ENCODE measurements at places on chromosomes 16 and 17.

- no peak for DNase-seq
- peaks cover 12% of the 10 kb centered on the region for H3K4me1 ChIP-seq
- no peaks in the 10 kb centered on the region for H3K27me3 ChIP-seq
- peaks cover 59% of the 10 kb centered on the region for H3K36me3 ChIP-seq
- no peak overlapping the region for H3K27ac ChIP-seq
- no peak overlapping the region for H3K4me3 ChIP-seq
These were observed 6.3 kb downstream of the E4F1 start for GRCh38 chr16:2229632-2230250.

DNA sequence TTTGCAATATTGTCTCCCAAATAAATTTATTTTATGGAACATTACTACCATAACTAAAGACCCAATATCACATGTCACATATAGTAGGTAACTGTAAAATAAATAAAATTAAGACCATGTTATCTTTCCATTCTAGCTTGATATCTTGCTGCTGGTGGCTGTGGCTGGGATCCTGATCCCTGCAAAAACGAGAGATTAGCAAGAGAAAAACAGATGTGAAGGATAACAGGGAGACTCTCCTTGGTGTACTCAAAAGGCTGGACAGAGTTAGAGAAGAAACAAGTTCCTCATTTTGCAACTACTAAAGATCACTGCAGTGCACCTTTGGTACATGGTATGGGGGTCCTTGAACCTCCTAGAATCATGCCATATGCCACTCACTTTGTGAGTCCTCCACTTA lies 49.7 kb downstream of the ARHGAP27 start:
- no peak for DNase-seq
- H3K36me3 ChIP-seq, result no peaks in the 10 kb centered on the region
- no peaks in the 10 kb centered on the region for H3K27me3 ChIP-seq
- H3K4me3 ChIP-seq, result no peak overlapping the region
- no peak overlapping the region for H3K27ac ChIP-seq

DNA sequence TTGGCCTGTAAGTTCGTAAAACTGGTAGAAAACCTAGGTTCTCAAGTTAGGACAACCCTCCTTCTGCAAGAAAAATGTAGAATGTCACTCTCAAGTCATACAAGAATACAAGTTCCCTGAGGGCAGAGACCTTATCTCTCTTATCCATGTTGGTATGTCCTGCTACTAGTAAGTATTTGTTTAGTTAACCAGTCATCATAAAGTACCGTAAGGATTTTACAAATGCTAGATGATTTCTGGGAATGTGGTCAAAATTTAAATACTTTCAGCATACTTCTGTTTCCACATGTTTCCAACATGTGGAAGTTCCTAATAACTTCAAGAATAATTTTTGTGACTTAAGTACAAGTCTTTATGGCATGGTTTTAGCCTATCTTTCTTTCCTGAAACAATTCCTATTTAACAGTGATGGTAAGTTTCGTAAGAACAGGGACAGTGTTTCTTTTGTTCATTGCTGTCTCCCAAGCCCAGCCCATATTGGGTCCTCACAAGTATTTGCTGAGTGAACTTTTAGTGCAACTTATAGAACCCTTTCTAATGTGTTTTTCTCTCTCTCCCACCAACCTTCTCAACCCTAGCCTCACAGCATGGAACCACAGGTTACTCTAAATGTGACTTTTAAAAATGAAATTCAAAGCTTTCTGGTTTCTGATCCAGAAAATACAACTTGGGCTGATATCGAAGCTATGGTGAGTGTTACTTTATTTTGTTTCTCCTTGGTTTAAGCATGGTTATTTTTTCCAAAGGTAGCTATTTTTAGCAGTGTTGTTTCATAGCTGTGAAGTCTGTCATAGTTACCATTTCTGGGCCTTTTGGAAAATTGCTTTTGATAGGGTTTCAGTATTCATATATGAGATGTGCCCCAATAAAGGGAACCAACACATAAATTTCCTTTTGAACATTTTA lies 4.5 kb downstream of the NBR1 start:
- no peak for DNase-seq
- peak overlapping the region; percentile 7 for H3K27ac ChIP-seq
- no peak overlapping the region for H3K4me3 ChIP-seq
- H3K36me3 ChIP-seq, result peaks cover 53% of the 10 kb centered on the region
- H3K4me1 ChIP-seq, result peaks cover 54% of the 10 kb centered on the region

DNA sequence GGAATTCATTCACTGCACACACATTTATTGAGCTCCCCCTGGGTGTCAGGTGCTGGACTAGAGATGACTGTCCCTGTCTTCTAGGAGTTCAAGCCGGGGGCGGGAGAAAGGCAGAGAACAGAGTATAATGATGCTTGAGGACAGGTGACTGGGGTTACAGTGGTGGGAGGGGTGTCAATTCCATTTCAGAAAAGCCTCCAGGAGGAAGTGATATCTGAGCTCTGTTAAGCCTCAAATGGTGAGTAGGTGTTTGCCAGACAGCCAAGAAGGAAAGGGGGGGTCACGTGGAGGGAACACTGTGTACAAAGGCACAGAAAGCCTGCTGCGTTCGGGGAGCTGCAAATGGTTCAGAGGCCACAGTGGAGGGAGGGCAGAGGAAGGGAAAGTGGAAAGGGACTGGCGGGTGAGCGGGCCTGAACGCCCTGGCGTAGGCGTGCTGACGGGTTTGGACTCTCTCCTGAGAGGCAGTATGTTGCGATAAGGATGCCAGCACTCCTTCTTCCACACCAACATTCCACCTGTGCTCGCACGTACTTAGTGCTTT lies 9.7 kb upstream of the NXPH3 start:
- no peaks in the 10 kb centered on the region for H3K27me3 ChIP-seq
- no peak overlapping the region for H3K4me3 ChIP-seq
- peak overlapping the region; percentile 63 for H3K27ac ChIP-seq

DNA sequence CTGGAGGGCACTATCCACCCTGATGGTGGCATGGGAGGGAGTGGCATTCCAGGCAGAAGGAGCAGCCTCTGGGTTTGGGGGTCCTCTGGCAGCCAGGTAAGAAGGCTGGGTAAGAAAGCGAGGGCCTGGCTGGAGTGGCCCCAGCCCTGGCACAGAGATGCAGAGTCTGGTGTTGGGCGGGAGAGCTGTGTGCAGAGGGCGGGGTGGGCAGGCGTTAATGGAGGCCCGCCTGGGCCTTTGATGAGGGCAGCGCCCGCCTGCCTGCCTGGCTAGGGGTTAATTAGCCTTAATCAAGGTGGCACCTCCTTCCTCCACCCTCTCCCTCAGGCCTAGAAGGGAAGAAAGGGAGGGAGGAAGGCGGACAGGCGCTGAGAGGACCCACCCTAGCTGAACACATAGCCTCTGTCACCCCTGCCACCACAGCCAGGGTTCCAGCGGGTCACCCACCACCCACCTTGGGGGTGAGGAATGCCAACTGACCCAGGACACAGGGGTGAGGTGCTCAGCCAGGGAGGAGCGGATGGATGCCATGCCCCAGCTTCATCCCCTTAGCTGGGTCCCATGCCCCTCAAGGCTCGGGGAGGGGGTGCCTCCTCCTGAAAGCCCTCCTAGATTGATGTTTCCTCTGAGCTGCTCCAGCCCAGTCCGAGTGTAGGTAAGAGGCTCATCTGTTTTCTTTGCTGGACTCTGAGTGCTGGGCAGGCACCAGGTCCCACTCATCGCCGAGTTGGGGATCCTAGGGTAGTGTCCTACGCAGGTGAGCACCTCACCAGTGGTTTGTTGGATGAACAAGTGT lies 13.4 kb upstream of the FAM83G start:
- H3K4me1 ChIP-seq, result no peaks in the 10 kb centered on the region
- no peaks in the 10 kb centered on the region for H3K27me3 ChIP-seq
- H3K4me3 ChIP-seq, result no peak overlapping the region
- no peak overlapping the region for H3K27ac ChIP-seq

- H3K27ac ChIP-seq, result peak overlapping the region; percentile 92
- peaks cover 21% of the 10 kb centered on the region for H3K36me3 ChIP-seq
- H3K4me1 ChIP-seq, result peaks cover 29% of the 10 kb centered on the region
- peak overlapping the region; percentile 88 for H3K4me3 ChIP-seq
These were observed 445 bp downstream of the CIAO2B start for GRCh38 chr16:66933776-66934137.

GRCh38 chr17:28335959-28336871 lies 654 bp downstream of the TNFAIP1 start:
- H3K36me3 ChIP-seq, result peaks cover 30% of the 10 kb centered on the region
- H3K27ac ChIP-seq, result peak overlapping the region; percentile 95
- H3K4me1 ChIP-seq, result peaks cover 31% of the 10 kb centered on the region

DNA sequence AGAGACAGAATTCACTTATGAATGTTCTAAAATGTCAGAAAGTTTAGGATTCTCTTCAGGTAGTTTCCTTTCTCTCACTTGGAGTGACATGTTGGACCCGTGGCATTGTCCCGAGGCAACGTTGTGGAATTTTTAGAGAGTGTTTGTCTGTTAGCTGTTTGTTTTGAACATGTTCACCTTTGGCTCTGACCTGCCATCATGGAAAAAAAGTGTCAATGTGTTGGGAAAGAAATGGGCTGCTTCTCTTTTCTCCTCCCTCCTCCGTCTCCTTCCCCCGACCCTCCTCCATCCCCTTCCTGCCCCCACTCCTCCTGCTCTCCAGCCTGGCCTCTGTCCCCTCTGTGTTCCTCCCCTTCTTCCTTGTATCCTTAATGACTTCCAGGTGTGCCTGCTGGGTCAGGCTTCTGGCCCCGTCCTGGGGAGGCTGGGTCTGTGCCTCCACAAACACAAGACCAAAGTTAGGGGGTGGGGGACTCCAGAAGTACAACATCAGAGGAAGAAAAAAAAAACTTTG lies 463.1 kb downstream of the MAF start:
- H3K27ac ChIP-seq, result no peak overlapping the region
- H3K4me1 ChIP-seq, result no peaks in the 10 kb centered on the region
- H3K36me3 ChIP-seq, result no peaks in the 10 kb centered on the region
- no peak overlapping the region for H3K4me3 ChIP-seq
- H3K27me3 ChIP-seq, result no peaks in the 10 kb centered on the region

DNA sequence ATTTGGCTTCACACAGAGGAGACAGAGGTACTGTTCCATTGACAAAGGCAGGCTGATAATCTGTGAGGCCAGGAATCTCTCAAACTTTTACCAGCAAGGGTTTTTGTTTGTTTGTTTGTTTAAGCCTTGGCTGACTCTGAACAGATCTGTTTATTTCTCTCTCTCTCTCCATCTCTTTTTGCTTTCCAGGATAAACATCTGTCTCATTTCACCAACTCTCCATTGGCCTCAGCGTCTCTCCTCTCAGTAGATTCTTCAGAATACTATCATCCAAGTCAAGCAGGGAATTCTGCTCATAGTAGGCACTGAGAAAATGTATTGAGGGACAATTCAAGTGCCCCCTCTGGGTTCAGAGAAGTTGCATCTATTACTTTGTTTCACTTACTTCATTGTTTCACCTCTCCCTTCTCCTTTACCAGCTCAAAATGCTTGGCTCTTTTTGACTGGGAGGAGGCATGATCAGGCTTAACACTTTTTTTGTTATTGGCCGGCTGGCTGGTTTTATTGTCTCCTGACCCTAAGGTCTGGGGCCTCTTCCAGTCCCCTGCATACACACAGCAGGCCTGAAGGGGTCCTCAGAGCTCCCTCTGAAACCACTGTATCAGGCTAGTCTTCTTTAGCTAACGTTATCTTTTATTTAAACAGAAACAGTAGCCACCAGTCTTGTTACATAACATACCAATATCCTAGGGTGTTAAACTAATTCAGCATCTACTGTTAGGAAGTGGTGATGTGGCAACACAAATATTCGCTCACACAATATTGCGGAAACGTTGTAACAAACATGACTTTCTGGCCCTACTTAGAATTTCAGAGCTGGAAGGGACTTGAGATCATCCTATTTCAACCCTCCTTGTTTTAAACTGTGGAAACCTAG lies 2.0 kb upstream of the YPEL2 start:
- H3K27me3 ChIP-seq, result no peaks in the 10 kb centered on the region
- peak; percentile 70 for DNase-seq
- H3K36me3 ChIP-seq, result no peaks in the 10 kb centered on the region
- no peak overlapping the region for H3K4me3 ChIP-seq
- H3K27ac ChIP-seq, result peak overlapping the region; percentile 92

GRCh38 chr17:28552176-28552999 lies at the start of gene UNC119:
Gene UNC119 (minus strand): TSS chr17:28552624. CDS start chr17:28552557, 67 bp downstream.
- no peaks in the 10 kb centered on the region for H3K27me3 ChIP-seq
- peak within 1 kb of the TSS; percentile 74 for H3K27ac ChIP-seq
- H3K4me1 ChIP-seq, result peaks cover 26% of the 10 kb centered on the region
- peak within 1 kb of the TSS; percentile 86 for H3K4me3 ChIP-seq

DNA sequence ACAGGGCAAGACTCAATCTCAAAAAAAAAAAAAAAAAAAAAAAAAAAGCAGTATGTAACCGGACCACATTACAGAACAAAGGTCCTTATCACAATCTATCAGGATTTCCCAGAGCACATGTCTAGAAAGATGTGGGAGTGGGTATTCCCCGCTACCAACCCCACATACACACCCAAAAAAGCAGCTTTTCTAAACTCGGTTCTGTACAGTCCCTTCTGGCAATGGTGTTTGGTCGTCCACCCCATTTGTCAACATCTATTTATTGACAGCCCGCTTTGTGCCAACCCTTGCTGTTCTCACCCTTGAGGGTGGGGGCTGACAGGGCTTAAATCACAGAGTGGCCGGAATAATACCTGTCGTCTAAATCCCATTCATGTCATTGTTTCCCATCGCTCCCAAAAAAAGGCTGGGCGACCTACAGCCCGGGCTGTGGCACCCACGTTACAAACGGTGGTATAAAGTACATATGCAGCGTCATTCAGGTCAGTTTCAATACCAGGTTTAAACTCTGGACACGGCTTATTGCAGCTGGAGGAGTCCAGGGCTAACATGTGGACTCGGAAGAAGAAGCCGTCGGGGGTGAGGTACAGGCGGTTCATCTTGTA lies 3.6 kb downstream of the C17orf58 start:
- no peak for DNase-seq
- H3K4me3 ChIP-seq, result peak overlapping the region; percentile 72

GRCh38 chr16:27097800-27098230 lies 31.1 kb downstream of the C16orf82 start:
- no peak overlapping the region for H3K4me3 ChIP-seq
- no peak for DNase-seq
- H3K27ac ChIP-seq, result no peak overlapping the region
- no peaks in the 10 kb centered on the region for H3K27me3 ChIP-seq
- H3K36me3 ChIP-seq, result no peaks in the 10 kb centered on the region

DNA sequence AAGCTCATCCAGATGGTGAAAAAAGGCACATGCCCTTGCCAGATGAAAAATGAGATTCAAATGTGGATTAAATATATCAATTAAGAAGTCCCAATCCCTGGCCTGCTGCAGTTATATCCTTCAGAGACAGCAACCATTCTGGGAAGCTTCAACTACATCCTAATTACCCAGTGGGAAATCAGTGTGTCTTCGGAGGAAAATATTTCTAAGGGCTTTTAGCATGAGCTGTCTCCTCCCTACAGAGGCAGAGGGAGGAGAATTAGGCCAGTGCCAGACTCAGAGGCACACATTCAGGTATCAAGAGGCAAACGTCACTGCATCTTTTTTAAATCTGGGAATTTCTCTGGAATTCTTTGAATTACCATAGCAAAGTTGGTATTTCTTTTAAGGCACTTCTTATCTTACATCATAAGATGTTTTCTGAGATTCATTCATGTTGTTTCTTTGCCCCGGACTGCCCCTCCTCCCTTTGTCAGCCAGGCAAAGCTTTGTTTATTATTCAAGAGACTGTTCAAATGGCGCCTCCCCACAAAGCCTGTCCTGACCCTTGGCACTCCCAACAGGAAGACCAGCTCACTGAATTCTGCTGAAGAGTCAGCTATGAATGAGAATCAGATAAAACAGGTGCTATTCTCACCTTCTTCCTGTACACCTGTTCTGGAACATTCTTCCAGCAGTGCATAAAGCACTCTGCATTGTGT lies 38.3 kb upstream of the SMPD3 start:
- no peak for DNase-seq
- H3K27me3 ChIP-seq, result no peaks in the 10 kb centered on the region
- no peak overlapping the region for H3K27ac ChIP-seq
- peaks cover 5% of the 10 kb centered on the region for H3K4me1 ChIP-seq
- H3K36me3 ChIP-seq, result no peaks in the 10 kb centered on the region

GRCh38 chr17:82399041-82399441 lies 19.1 kb upstream of the HEXD start:
- no peaks in the 10 kb centered on the region for H3K27me3 ChIP-seq
- H3K4me1 ChIP-seq, result peaks cover 7% of the 10 kb centered on the region
- no peak for DNase-seq
- peaks cover 29% of the 10 kb centered on the region for H3K36me3 ChIP-seq
- no peak overlapping the region for H3K27ac ChIP-seq
